ENCODE measurements at places on chromosomes 7 and 10.

DNA sequence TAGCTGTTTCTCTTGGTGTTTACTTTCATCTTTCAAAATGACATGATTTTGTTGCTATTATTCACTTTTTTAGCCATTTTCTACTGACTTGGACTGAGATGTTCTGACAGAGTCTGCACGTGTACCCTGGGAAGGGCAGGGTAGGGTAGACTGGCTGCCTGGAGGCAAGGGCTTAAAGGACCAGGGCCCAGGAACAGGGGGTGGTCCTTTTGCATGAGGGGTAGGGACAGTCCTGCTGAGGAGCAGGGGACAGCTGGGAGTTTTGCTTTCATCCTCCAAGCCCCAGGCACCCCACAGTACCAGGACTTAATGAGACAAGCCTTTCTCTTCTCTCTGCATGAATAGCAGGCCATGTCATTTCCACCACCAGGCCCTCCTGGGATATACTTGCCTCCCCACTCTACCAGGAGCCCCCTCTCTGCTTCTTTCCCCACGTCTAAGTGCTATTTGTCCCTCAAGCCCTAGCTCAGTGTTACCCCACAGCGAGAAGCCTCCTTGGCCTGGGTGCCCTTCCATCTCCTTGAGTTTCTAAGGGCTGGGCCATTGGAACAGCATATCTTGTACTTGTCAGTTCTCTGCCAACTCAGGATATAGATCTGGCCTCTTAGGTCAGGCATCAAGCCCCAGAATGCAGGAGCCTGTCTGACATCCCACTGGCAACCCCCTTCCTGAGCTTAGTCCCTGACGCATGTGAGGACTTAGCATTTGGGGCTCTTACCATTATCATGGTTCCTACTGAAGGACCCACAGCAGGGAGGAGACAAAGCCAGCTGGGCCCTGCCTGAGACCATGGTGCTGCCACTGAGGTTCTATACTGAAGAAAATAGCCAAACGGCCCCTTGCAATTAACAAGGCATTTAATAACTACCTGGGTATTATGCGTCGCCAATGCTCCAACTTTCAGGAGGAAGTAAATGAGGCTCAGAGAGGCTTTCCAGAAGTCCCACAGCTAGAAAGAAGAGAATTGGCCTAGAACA is 78.4 kb upstream of the UNC5B start:
- no peak for DNase-seq

- DNase-seq: no peak
Measured at GRCh38 chr10:60167050-60167449, 222.6 kb downstream of the ANK3 start.

- DNase-seq: no peak
Measured at GRCh38 chr10:79241990-79242619, 105.2 kb upstream of the PPIF start.

DNA sequence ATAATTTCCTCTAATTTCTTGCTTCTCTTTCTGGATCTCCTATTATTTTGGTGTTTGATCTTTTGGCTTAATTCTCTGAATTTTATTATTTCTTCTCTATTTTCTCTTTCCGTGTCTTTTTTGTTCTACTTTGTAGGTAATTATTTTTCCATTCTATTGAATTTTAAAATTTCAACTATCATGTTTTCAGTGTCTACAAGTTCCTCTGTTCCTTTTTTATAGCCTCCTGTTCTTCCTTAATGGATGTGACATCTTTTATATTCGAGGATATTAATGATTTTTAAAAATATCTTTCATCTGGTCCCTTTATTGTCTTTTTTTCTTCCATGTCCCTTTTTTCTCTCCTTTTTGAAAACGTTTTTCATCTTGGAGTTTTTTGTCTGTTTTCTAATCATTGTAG is 11.1 kb downstream of the CDC123 start:
- DNase-seq: no peak

- DNase-seq: no peak
Measured at GRCh38 chr7:96599288-96599936, 110.2 kb downstream of the SEM1 start.

DNA sequence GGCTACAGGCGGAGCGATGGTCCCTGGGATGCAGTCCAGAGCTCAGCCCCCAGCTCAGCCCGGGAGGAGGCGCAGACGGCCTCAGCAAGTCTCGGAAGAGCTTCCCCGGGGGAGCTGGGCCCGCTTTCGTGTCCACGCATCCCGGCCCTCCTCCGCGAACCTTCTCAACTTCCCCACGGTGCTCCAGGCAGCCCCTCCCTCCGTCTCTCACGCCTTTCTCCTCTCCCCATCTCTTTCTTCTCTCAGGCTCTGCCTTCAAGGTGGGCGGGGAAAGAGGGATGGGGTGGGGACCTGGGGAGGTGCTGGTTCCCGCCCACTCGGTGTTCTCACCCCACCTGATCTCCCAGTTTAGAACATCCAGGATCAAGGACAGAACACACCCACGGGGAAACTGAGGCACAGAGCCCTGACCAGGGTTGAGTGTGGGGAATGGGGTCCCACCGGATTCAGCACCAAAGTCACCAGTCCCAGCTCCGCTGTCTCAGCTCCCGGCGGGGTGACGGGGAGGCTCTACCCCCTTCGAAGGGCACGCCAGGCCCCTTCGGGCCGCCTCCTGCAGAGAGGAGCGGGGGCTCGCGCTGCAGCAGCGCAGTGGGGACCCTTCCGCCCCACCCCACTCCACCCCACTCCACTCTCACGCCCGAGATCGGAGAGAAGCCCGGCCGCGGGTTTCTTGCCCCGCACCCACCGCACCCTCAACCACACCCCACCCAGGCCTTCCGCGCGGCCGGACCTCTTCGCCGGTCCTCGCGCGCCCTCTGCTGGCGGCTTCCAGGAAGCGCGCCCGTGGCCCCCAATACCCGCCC is 18.2 kb downstream of the POLL start:
- peak; percentile 82 for DNase-seq

- peak; percentile 42 for DNase-seq
Measured at GRCh38 chr7:139854124-139854511, 25.1 kb downstream of the TBXAS1 start.

GRCh38 chr7:140495514-140496097 is 16.3 kb upstream of the MKRN1 start:
- no peak for DNase-seq

- DNase-seq: no peak
Measured at GRCh38 chr7:67022511-67022910, 25.9 kb downstream of the TYW1 start.

- no peak for DNase-seq
Measured at GRCh38 chr7:24591152-24591551, 17.9 kb downstream of the PALS2 start.

- DNase-seq: no peak
Measured at GRCh38 chr10:7734821-7735220, 31.7 kb downstream of the ITIH2 start.

- no peak for DNase-seq
Measured at GRCh38 chr7:47785923-47786556, 162.2 kb downstream of the PKD1L1 start.

GRCh38 chr10:23376229-23376655 is 31.6 kb upstream of the C10orf67 start:
- no peak for DNase-seq

DNA sequence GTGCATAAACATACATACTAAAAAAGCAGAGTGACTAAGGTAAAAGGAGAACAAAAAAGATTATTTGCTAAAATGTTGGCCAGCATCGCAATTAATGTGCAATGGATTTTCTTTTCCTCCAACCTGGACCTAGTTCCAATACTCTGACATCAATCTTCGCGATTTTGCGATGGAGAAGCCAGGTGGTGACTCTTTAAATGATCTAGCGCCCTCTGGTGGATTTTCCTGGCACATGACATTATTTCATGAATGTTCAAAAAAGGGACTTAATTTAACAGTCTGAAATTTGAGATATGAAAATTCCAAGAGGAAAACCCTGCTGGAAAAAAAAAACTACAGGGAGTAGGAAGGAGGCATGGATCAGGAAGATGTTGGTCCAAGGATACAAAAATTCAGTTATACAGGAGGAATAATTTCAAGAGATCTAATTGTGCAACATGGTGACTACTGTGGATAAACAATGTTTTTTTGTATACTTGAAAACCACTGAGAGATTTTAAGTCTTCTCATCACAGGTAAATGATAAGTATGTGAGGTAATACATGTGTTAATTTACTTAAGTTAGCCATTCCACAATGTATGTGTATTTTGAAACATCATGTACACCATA is 4.3 kb upstream of the KCNMA1 start:
- DNase-seq: peak; percentile 85

DNA sequence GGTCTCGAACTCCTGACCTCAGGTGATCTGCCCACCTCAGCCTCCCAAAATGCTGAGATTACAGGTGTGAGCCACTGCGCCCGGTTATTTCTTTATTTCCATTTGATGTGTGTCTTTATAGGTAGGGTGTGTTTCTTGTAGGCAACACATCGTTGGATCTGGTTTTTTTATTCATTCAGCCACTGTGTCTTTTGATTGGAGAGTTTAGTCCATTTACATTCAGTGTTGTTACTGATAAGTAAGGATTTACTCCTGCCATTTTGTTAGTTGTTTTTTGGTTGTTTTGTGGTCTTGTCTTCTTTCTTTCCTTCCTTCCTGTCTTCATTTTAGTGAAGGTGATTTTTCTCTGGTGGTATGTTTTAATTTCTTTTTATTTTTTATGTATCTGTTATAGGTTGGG is 16.9 kb downstream of the TMEM248 start:
- no peak for DNase-seq

GRCh38 chr7:135617781-135618180 is 44.5 kb upstream of the STMP1 start:
- DNase-seq: no peak

DNA sequence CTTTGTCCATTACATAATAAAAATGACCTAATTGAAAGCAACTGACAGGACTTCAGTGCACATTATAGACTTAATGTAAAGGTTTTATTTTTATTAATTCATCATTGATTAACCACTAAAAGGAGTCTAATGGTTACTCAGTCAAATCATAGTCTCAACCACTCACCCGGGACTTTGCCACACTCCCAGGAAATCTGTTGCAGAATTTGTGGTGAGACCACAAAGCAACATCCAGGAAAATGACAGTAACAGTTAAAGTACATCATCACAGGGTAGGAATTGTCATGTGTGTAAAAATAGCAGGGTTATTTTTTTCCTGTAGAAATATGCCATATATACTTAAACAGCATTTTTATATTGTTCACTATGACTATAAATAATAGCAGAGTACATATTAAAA is 6.3 kb upstream of the HGF start:
- DNase-seq: no peak

- DNase-seq: no peak
Measured at GRCh38 chr7:47383696-47384445, 198.0 kb downstream of the TNS3 start.

DNA sequence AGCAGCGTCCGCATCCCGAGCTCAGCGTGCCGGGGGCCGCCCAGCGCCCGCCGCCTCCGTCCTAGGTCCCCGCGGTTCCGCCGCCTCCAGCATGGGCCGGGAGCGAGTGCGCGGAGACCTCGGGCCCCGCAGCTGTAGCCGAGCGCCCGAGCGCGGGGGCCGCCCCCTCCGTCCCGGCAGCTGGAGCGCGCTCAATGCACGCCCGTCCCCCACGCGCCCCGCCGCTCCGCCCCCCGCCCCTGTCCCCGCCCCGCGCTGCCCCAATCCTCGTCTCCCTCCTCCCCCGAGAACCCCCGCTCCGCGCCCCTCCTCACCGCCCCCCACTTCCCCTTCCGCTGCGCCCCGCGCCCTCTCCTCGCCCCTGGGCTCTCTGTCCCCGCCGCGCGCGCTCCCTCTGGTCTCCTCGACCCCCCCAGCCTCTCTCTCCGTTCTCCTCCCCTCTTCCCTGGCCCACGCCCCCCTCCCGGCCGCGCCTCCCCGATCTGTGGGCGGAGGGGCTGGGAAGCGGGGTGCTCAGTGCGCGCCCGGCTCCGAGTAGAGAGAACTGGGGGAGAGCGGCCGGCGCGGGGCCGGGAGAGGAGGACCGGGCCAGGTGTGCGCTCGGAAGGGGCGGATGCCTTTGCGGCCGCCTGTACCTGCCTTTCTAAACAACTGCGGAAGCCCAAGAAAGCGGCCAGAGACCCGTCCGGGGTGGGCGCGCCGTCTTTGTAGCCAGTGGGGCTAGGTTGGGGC is at the start of gene VIPR2:
Gene VIPR2 (minus strand): TSS at position 110 of the 732 bp plus-strand sequence. CDS start 96 bp downstream, at position 14.
- no peak for DNase-seq

GRCh38 chr7:39824456-39825200 is 125.4 kb upstream of the CDK13 start:
- no peak for DNase-seq

DNA sequence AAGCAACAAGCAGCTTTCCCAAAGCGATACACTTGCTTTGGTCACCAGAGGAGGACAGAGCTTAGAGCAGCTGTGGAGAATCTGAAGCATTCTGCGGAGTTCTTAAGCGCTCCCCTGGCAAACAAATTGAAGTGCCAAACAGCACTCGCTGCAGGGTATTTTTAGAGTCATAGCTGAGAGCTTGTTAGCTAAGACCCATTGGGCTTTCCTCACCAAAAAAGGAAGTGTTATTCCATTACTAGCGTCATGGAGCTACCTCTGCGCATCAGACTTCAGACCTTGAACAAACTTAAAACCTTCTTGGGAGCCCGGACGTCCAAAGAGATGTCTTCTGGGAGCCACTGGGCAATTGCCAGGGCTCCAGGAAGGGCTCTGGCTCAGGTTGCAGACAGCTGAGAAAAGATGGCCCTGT is 23.2 kb upstream of the BMPR1A start:
- no peak for DNase-seq

GRCh38 chr7:12865593-12865992 is 178.2 kb downstream of the ARL4A start:
- DNase-seq: no peak

GRCh38 chr7:135856356-135857144 is 107.9 kb upstream of the FAM180A start:
- DNase-seq: no peak

- no peak for DNase-seq
Measured at GRCh38 chr10:116553378-116553980, 7.7 kb downstream of the PNLIP start.

DNA sequence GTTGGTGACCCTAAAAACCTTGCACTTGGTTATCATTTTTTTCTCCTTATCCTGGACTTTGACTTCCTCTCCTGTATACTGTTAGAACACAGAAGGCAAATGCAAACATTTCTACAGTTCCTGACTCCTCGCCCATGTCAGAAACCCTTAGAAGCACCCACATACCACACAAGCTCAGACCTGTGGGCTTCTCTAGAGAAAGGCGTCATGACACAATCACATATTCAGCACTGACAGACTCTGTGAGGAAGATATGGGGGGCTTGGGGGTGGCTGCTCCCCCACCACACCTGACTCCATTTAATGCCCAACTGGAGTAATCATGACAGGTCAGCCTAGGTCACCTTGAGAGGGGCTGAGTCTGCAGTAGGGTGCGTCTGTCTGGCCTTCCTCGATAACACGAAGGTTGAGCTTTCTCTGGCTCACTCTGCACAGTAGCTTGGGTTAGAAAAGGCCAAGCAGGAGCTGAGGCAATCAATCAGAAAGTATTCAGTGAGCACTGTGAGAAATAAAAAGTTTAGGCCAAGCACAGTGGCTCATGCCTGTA is 50.9 kb downstream of the CCDC3 start:
- no peak for DNase-seq
